ENCODE measurements at places on chromosomes 6 and 20.
A peak's percentile ranks its signal among the peaks of the same experiment; 100 is the strongest.

GRCh38 chr6:1784422-1784884 lies 174.7 kb downstream of the FOXC1 start:
- DNase-seq: no peak

DNA sequence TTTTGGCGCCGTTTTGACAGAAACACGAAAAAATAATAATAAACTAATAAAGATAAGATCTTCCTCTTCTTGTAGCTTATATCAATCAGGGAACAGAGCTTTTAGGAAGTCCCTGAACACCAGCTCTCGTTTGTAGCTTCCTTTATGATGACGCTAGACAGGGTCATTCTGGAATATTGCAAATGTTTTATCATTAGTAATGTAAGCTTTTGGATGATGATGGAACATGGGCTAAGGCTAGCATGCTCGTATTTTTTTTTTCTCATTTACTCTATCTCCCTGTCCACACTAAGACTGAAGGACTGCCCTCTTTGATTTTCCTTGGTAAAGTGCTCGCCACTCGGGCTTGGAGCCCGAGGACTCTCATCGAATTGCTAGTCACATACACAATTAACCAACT lies 22.1 kb upstream of the POM121L2 start:
- no peak for DNase-seq

- peak; percentile 27 for DNase-seq
These were observed 52.7 kb upstream of the PTGIS start for GRCh38 chr20:49620364-49621240.

DNA sequence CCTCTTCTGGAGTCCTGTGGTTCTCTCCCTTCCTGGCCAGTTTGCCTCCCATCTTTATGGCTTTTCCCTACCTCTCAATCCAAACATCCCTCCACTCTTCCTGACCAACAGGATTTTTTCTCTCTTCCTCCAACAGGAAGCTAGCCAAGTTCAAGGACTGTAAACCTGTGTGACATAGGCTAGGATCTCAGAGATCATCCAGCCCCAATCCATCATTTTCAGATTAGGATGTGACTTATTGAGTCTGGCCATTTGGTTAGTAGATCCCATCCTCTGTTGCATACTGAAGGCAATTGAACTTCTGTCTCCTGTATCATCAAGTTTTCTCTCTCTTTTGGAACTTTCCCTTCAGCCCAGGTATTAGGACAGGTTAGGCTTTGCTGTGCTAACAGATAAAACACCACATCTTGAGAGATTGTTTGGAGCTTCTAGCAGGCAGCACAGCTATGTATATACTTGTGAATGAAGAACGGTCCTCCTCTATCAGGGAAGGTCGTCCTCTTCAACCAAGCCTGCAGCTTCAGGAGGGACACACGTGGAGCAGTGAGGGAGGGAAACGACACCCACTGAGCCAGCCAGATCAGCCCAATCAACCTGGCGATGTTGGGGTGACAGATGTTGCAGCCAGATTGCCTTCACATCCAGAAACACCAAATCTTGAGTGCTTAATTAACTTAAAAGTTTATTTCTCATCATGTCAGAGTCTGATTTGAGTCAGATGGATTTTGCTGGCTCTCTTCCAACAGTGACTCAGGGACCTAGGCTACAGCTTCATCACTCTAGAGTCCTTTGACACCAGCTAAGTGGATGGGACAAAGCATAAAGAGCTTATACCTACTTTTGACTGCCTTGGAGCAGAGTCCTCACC lies 106.8 kb downstream of the GJA10 start:
- peak; percentile 23 for DNase-seq

- DNase-seq: peak; percentile 66
These were observed 120.9 kb upstream of the MLN start for GRCh38 chr6:33924681-33925080.

DNA sequence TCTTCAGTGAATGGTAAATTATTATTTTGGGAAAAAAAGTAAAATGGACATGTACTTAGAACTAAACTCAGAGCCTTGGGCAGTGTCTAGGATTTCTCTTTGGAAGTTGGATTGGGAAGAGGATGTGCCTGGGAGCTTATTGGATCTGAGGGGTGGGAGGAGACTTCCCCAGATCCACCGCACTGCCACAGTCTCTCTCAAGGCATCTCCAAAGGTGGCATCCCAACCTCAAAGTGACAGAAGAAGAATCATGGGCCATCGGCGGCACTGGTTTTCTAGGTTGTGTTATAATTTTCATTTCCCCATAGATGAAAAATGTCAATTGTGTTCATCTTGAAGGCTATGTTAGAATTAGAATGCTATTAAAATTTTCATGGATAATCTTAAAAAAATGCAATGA lies 66.8 kb upstream of the CD93 start:
- no peak for DNase-seq

- DNase-seq: no peak
These were observed 748 bp upstream of the ZNF292 start for GRCh38 chr6:87154641-87154992.

- no peak for DNase-seq
These were observed 1382.4 kb upstream of the ADGRB3 start for GRCh38 chr6:67252663-67253062.
